Spleen (tissue), 13 donors: ENCODE measurements at places on chromosomes 6 and 20. TPM values are rescaled to one million over a fixed set of nuclear protein-coding genes. Genes with fewer than 3 reads are reported as not detected.

The MDFI gene
- not detected for total RNA-seq

The KIZ gene
- total RNA-seq: 29.4 TPM

The C6orf52 gene
- total RNA-seq: not detected

GRCh38 chr6:130577178-130577919 lies 211.5 kb downstream of the TMEM200A start:
- H3K4me3 ChIP-seq: no peak overlapping the region
- H3K36me3 ChIP-seq: no peaks in the 10 kb centered on the region
- no peaks in the 10 kb centered on the region for H3K27me3 ChIP-seq
- peaks cover 24% of the 10 kb centered on the region for H3K4me1 ChIP-seq

DNA sequence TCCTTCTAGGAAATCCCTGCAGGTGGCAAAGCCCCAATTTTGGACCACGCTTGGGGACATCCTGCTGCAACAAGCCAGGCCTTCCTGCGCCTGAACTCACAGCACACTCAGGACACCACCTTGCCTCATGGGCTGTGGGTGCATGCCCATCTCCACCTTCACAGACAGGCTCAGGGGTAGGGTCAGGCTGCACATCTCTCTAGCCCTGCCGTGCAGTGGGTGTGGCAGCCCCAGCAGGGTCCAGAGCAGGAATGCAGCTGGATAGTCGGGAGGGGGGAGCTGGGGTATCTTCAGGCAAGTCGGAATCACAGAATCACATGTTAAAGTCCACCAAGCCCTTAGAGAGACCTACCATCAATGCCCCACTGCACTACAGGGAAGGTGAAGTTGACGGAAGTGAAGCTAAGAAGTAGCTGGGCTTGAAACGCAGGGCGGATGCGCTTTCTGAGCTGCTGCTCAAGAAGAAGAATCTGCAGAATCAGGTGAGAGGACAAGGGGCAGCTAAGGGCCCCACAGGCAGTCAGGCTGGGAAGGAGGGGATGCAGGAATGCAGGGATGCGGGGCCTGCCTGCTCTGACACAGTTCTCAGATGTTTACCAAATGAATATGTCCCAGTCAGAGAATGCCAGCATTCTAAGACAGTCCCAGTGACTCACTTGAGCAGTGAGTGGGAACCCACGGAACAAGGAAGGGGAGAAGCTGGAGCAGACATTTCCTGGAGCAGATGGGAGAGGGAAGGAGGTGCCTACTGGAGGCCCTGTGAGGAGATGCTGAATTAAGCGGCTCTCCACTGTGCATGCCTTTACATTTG lies 11.3 kb downstream of the SERPINB6 start:
- H3K27me3 ChIP-seq: no peaks in the 10 kb centered on the region
- H3K4me3 ChIP-seq: no peak overlapping the region
- H3K36me3 ChIP-seq: peaks cover 12% of the 10 kb centered on the region
- DNase-seq: no peak
- H3K4me1 ChIP-seq: peaks cover 22% of the 10 kb centered on the region

DNA sequence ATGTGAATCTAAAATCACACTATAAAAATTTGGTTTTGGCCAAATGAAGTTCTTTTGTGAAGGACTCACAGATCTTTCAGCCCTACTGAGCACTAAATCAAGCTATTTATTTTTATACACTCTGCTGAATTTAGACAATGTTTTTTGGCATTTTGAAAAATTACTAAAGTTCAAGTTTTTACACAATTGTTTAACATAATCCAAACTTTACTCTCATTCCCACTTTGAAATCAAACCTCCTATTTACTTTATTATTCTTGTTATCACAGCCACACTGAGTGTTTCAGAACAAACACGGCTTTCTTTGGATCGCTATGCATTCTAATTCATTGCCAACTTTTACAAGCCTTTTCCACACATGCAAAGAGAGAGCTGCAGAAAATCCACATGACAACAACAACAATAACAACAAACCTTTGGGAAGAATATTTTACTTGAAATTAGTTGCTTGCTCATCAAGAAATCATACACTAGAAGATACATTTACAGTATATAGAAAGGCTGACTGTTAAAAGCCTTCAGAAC lies 49.1 kb upstream of the TMEM30A start:
- H3K4me1 ChIP-seq: no peaks in the 10 kb centered on the region
- no peaks in the 10 kb centered on the region for H3K27me3 ChIP-seq
- no peaks in the 10 kb centered on the region for H3K36me3 ChIP-seq
- DNase-seq: no peak

DNA sequence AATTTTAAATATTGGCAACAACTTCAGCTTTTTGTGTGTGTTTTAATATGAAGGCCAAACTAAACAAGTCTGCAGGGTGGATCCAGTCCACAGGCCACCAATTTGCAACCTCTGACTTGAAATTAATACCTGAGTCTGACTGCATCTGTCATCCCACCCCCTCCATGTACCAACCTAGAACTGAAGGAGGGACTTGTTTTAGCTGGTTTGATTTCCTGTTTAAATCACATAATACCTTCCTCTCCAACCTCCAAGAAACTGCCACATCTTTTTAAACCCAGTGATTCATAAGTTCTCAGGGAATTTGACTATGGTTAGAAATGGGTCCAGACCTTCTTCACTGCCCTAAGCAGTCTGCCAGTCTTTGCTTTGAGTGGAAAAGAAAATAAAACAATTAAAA lies 21.6 kb downstream of the RNF8 start:
- no peaks in the 10 kb centered on the region for H3K27me3 ChIP-seq
- no peak for DNase-seq
- peaks cover 19% of the 10 kb centered on the region for H3K36me3 ChIP-seq
- H3K27ac ChIP-seq: no peak overlapping the region
